ENCODE measurements at places on chromosomes 3 and 15.

- DNase-seq: no peak
Measured at GRCh38 chr15:51200792-51201191, 106.1 kb upstream of the TNFAIP8L3 start.

DNA sequence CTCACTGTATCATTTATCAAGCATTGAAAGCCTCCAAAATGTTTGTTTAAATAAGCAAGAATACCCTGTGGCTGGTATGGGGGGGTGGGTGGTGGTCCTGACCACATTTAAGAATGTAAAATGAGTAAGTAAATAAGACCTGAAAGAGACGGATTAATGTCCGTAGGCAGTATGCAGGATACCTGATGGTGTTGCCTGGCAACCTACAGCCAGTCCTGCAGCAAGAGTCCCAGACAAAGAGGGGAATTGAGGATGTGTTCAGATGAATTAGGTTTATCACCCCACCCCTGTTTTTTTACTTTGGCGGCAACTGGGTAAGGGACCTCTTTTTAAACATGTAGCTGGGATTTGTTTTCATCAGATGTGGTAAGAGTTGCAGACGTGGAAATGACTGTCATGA lies 99.8 kb upstream of the BFSP2 start:
- DNase-seq: no peak

- DNase-seq: no peak
Measured at GRCh38 chr3:178195824-178196223, 340.4 kb upstream of the KCNMB2 start.

GRCh38 chr15:59555696-59556095 lies 55.9 kb upstream of the GCNT3 start:
- no peak for DNase-seq

DNA sequence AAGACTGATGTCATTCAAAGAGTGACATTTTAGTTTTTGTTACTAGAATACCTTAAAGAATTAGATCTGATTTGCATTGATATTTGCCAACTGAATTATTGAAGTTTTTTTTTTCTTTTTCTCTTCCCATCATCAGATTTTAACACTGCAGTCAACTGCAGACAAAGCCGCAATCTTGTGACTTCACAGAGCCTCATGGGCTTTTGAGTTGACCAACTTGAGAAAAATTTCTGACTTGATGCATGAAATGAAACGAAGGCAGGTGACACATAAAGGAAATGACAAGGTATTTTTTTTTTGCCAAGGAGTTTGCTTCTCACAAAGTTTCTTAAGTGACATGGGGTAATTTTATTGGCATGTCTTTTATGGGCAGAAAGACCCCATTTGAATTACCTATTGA lies 383.7 kb downstream of the GAP43 start:
- no peak for DNase-seq

GRCh38 chr15:40014390-40014789 lies 24.6 kb downstream of the SRP14 start:
- no peak for DNase-seq

DNA sequence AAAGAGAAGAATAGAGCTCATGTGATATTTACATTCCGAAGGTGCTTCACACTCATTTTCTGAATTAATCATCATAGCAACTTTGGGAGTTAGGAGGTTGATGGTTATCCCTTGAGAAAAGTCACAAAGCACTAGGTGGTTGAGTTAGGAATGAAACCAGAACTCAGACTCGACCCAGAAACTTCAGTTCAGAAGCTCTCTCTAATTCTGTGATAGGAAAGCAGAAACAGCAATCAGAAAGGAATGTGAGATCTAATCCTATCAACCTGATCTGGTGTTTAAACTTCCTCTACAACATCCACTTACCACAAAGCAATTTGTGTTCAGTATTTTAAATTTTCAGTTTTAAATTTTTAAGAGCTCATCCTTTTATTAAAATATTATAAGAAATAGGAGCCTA lies 211.2 kb downstream of the CNTN3 start:
- DNase-seq: no peak

DNA sequence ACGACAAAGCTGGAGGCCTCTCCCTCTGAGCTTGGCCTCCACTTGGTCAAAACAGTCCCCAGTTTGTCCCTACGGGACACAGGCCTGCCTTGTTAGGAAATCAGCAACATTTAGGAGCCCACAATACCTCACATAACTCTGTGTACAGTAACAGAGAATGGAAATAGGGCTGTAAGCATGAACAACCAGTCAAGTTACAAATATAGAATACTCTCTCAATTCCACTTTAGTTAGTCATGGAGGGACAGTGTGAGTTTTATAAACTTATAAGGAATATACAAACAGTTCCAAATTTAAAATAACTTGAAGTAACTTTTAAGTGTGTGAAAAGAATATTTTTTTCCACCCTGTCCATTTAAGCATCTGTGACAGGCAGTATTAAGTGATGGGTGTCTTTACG lies 129.4 kb downstream of the PGPEP1L start:
- DNase-seq: no peak

GRCh38 chr3:113156816-113157333 lies 54.5 kb upstream of the BOC start:
- no peak for DNase-seq

- DNase-seq: no peak
Measured at GRCh38 chr3:183730361-183730760, 32.8 kb downstream of the YEATS2 start.

GRCh38 chr15:101522091-101522490 lies 32.6 kb upstream of the PCSK6 start:
- DNase-seq: no peak

DNA sequence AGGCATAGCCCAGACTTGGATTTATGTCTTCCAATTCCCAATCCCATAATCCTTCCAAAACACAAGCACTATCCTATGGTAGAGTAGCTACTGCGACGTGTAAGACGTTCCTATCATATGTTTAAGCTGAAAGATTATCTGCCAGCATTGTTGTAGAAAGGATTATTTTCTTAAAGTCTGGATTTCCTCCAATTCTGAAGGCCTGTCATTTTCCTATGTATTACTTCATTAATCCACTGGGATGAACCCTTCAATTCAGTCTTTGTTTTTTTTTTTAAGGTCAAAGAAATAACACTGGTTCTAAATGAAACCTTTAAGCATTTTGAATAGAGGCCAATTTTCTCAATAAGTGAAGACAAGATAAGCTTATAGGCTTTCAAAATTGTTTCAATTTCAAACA lies 289.0 kb downstream of the SLC9A9 start:
- DNase-seq: no peak

GRCh38 chr3:59879031-59879581 lies 829.3 kb upstream of the CFAP20DC start:
- DNase-seq: no peak

DNA sequence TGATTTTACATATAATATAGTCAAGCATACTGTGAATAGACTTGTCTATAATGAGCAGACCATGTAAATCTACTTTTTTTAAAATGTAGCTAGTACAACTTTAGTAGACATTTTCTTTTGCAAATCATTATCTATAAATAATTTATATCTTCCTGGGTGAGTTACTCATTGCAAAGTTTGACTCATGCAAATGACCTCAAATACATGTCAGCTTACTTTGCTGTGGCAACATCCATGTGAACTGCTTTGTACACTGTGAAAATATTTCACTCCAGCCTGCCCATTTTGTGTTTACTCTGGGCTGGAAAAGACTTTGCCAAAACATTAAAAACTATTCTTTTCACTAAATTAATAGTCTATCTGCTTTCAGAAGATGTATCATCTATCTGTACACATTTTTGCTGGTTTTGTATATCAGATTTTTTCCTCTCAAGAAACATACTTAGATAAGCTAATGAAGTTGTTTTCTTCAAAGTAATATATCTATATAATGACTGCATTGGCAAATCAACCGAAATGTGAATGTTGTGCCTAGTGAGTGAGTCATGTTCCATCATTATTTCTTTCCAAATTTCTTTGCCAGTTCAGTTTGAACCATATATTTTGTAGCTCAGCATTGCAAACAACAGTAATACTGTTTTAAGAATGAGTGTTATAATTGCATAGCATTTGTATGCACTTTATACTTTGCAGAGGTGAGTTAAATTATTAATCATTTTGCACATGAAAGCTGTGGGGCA lies 26.5 kb downstream of the IGSF10 start:
- no peak for DNase-seq

GRCh38 chr15:57932348-57932747 lies 133.2 kb downstream of the ALDH1A2 start:
- no peak for DNase-seq

DNA sequence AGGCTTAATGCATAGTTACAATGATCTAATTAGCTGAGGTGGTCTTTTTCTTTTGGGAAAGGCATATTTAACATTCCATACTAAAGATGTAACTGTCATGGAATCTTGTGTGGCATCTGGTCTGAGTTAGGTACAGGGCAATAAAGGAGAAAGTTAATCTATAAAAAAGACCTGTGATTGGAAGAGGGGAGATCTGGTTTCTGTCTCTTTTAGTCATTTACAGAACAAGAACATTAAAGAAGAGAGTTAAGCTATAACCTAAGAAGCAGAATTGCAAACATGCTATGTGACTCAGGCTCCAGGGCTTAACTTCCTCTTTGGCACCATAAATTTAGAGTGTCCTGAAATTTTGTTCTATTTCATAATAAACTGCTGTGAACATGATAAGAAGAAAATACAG lies 47.2 kb upstream of the MME start:
- no peak for DNase-seq

GRCh38 chr15:59953392-59953883 lies 50.7 kb upstream of the FOXB1 start:
- DNase-seq: no peak

- DNase-seq: no peak
Measured at GRCh38 chr15:73715417-73715816, 31.2 kb downstream of the CD276 start.

GRCh38 chr15:85759376-85759775 lies 35.3 kb downstream of the KLHL25 start:
- no peak for DNase-seq

- no peak for DNase-seq
Measured at GRCh38 chr15:39444735-39445470, 136.0 kb upstream of the THBS1 start.

DNA sequence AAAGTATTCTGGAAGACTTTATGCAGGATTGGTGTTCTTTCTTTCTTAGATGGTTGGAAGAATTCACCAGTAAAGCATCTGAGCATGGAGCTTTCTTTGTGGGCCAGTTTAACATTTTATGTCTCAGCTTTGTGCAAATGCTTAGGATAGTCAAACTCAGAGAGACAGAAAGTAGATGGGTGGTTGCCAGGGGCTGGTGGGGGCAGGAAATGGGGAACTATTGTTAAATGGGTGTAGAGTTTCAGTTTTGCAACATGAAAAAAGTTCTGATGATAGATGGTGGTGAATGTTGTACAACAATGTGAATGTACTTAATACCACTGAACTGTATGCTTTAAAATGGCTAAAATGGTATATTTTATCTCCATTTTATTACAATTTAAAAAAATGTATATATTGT lies 24.8 kb downstream of the SPCS1 start:
- DNase-seq: no peak

GRCh38 chr3:97810779-97811390 lies 10.9 kb upstream of the CRYBG3 start:
- DNase-seq: no peak

GRCh38 chr3:60636846-60637245 lies 614.4 kb downstream of the FHIT start:
- DNase-seq: no peak

GRCh38 chr3:127321371-127321770 lies 33.5 kb upstream of the PRR20G start:
- no peak for DNase-seq

GRCh38 chr15:51198701-51199232 lies 104.1 kb upstream of the TNFAIP8L3 start:
- no peak for DNase-seq

DNA sequence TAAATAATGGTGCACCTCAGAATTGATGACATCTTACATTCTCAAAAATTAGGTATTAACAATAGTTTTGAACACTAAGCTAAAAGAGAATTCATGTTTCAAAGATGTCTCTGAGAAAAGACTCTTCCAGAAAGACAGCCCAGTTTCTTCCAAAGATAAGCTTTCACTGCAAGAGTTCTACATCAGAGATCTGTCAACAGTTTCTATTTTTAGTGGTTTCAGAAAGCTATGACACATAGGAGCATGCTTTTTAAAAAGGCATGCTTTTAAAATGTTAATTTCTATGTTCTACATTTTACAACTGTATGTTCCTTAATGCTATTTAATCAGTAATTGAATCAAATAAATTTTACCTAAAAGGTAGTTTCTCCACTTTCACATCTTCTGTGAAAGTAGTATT lies 88.2 kb downstream of the PLOD2 start:
- DNase-seq: no peak

DNA sequence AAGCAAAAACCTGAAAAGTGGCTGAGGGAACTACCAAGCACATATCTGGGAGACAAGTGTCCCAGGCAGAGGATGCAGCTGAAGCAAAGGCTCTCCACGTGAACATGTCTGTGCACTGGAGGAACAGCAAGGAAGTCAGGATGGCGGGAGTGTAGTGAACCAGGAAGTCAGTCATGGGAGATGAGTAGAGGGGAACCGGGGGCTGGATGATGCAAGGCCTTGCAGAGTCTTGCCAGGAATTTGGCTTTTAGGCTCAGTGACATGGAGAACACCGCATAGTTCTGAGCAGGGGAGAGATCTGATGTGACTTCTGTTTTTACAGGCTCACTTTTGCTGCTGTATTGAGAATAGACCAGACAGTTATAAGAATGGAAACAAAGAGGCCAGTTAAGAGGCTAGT lies 19.0 kb downstream of the C2CD4A start:
- no peak for DNase-seq

- DNase-seq: no peak
Measured at GRCh38 chr15:80902298-80902801, 87.3 kb downstream of the MESD start.

GRCh38 chr3:139380575-139380974 lies 8.9 kb downstream of the COPB2 start:
- DNase-seq: no peak

GRCh38 chr3:171480526-171480925 lies 20.3 kb upstream of the TNIK start:
- DNase-seq: no peak

GRCh38 chr3:40455328-40455727 lies 1.8 kb upstream of the RPL14 start:
- no peak for DNase-seq

- no peak for DNase-seq
Measured at GRCh38 chr15:95922431-95922830, 408.1 kb upstream of the NR2F2 start.

GRCh38 chr15:75830910-75831805 lies 12.1 kb upstream of the UBE2Q2 start:
- no peak for DNase-seq

- no peak for DNase-seq
Measured at GRCh38 chr15:57494581-57494980, 97.1 kb upstream of the MYZAP start.

- DNase-seq: no peak
Measured at GRCh38 chr3:24351779-24352469, 142.7 kb downstream of the THRB start.

GRCh38 chr3:16504242-16504641 lies 9.3 kb downstream of the RFTN1 start:
- no peak for DNase-seq

- DNase-seq: no peak
Measured at GRCh38 chr3:66140106-66140505, 80.7 kb upstream of the SLC25A26 start.

- DNase-seq: no peak
Measured at GRCh38 chr3:54578417-54578816, 349.4 kb downstream of the LRTM1 start.

- DNase-seq: no peak
Measured at GRCh38 chr15:95557226-95558046, 773.1 kb upstream of the NR2F2 start.

GRCh38 chr3:171399842-171400241 lies 60.4 kb downstream of the TNIK start:
- DNase-seq: no peak

Measured in activated CD8-positive, alpha-beta memory T cell treated with anti-CD3 and anti-CD28 coated beads for 4 hours (primary cell).